ENCODE measurements at places on chromosomes 2 and 18.

DNA sequence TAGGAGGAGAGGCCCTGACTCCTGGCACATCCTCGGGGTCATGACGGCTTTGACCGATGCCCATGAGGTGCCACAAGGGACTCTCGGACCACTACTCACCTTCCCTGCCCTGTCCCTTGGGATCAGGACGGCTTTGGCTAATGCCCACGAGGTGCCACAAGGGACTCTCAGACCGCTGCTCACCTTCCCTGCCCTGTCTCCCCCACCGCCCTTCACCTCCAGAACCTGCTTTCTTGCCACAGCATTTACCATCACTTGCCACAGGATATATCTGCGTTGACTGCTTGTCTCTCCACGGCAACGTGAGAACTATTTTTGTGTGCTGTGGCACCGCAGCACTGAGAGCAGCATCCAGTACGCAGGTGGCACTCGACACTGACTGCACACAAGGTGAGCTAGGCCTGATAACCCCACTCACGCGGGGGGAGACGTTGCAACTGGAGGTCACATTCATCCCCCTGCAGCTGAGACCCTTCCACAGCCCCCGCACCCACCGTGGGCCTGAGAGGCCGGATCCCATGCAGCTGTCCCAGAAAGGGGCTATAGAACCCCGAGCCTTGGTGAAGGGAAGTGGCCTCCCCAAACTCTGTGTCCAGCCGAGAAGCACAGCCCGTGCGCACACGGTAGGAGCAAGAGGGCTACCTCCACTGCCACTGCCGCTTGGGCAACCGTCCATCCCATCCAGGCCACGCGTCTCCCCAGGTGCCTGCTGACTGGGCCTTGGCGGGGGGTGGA lies 47.5 kb downstream of the ANO7 start:
- H3K4me3 ChIP-seq, result no peak overlapping the region
- H3K27ac ChIP-seq, result no peak overlapping the region
- DNase-seq, result no peak

GRCh38 chr2:189191766-189192165 lies 12.2 kb upstream of the COL5A2 start:
- H3K36me3 ChIP-seq, result no peaks in the 10 kb centered on the region
- H3K27me3 ChIP-seq, result no peaks in the 10 kb centered on the region
- no peak overlapping the region for H3K4me3 ChIP-seq
- no peaks in the 10 kb centered on the region for H3K4me1 ChIP-seq

- H3K27me3 ChIP-seq, result no peaks in the 10 kb centered on the region
- no peaks in the 10 kb centered on the region for H3K36me3 ChIP-seq
- no peak overlapping the region for H3K4me3 ChIP-seq
- no peak for DNase-seq
Measured at GRCh38 chr18:36078751-36079529, 11.6 kb upstream of the RPRD1A start.

GRCh38 chr18:41887100-41887499 lies 67.9 kb upstream of the PIK3C3 start:
- H3K27ac ChIP-seq, result no peak overlapping the region
- no peak for DNase-seq
- no peaks in the 10 kb centered on the region for H3K27me3 ChIP-seq
- no peaks in the 10 kb centered on the region for H3K4me1 ChIP-seq
- no peak overlapping the region for H3K4me3 ChIP-seq

DNA sequence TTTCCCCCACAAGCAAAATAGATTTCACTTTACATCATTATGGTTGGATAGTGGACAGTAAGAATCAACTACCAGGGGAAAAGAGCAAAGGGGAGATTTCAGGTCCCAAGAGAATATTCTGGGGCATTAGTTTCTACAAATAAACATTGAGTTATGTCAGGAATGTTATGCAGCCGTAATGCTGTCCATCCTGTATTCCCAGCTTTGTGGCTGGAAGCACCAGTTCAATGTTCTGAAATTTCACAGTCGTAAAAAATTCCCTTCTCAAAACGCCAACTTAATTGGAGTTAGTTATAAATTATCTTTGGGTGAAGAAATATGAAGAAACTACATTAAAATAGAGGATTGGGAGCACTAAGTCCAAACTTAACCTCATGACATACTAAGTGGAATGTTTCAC lies 141.5 kb upstream of the FIGN start:
- H3K4me1 ChIP-seq, result no peaks in the 10 kb centered on the region
- no peaks in the 10 kb centered on the region for H3K27me3 ChIP-seq
- no peak overlapping the region for H3K4me3 ChIP-seq
